NAMALWA (cell line): ENCODE measurements at places on chromosomes 16 and 17.
A peak's percentile ranks its signal among the peaks of the same experiment; 100 is the strongest.

DNA sequence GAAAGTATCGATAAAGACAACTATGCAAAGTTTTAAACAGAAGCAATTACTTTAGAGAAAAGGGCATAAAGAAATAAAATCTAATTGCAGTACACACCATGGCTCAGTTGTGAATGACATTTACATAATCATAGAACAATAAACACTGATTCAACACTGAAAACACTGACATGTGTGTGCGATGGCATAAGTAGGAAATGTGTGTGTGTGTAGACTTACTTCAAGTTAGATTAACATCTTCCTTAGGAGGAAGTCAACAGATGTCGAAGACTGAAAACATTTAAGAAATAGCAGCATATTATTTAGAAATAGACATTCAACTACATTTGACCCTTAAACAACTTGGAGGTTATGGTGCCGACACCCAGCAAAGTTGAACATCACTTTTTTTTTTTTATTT lies 172.4 kb downstream of the STX8 start:
- no peak for DNase-seq

- no peak for DNase-seq
Observed at GRCh38 chr17:732067-732901, at the start of gene TLCD3A. Gene TLCD3A (plus strand): TSS chr17:732596. CDS start chr17:732648, 52 bp downstream.

DNA sequence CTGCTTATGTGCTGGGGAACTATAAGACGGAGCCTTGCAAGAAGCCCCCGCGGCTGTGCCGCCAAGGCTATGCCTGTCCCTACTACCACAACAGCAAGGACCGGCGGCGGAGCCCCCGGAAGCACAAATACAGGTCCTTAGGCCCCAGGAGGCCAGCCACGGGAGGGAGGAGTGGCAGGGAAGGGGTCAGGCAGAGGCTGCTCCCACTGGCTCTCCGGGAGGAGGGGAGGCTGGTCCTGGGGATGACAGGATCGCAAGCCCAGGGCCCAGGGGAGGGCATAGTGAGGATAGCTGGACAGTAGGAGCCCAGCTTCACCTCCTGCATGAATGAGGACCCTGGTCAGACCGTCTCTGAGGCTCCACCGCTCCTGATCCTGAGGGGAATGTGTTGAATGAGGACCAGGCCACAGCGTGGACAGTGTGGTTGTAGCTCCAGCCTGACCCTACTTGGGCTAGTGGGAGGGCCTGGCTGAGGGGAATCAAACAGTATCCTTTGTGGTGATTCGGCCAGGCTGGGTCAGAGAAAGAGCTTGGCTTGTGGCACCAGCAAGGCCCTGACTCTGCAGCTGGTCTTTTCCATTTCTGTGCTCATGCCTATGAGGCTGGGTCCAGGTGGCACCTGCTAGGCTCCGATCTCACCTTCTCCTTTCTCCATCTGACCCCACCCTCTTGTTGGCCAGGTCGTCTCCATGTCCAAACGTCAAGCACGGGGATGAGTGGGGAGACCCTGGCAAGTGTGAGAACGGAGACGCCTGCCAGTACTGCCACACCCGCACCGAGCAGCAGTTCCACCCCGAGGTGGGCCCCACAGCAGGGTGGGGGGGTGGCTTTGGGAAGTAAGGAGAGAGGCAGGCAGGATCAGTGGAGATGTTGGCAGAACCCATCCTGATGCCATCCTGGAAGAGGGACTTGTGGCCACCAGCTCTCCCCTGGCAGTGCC lies 28.7 kb downstream of the UNK start:
- DNase-seq = no peak

- DNase-seq = peak; percentile 68
Observed at GRCh38 chr17:2828397-2829038, 32.3 kb downstream of the RAP1GAP2 start.

- DNase-seq = no peak
Observed at GRCh38 chr16:25419153-25419552, 161.5 kb upstream of the ZKSCAN2 start.

GRCh38 chr16:25134166-25134700 lies 22.7 kb downstream of the LCMT1 start:
- DNase-seq = no peak
